MCF 10A (cell line): ENCODE measurements at places on chromosomes 13 and 19.

- DNase-seq: no peak
Measured at GRCh38 chr13:68174893-68175292, 944.8 kb upstream of the PCDH9 start.

- DNase-seq: no peak
Measured at GRCh38 chr13:38535261-38535660, 151.6 kb upstream of the FREM2 start.

- DNase-seq: no peak
Measured at GRCh38 chr19:12064590-12065538, at the start of gene ZNF844. TSS of gene ZNF844 (plus strand) at chr19:12064731. CDS start at chr19:12064874, 143 bp downstream.

- peak; percentile 8 for DNase-seq
Measured at GRCh38 chr13:49421391-49421790, 22.5 kb downstream of the CAB39L start.

DNA sequence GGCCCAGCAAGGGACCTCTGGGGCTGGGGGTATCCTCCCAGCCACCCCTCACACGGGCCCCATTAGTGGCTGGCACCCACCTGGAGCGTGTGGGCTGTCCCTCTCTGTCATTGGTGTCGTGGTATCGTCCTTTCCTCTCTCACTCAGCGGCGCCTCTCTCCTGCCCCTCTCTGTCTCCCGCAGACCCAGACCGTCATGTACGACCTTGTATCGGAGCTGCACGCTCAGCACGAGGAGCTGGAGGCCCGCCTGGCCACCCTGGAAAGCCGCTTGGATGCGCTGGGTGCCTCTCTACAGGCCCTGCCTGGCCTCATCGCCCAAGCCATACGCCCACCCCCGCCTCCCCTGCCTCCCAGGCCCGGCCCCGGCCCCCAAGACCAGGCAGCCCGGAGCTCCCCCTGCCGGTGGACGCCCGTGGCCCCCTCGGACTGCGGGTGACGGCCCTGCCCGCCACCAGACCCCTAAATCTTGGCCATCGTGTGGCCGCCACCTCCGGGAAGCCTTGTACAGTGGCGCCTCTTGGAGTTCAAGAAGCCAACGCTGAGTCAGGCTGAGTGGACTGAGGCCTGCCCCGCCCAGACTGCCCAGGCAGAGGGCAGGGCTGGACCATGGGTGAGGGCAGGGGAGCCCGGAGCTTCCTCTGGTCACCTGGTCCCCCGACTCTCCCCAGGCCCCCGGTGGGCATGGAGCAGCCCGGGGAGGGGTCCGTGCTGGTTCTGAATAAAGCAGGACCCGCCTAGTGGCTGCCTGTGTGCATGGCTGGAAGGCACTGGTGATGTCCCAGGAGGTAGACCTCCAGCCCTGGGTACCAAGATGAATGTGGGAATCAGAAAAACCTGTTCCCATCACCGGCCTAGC, 9.8 kb upstream of the ARRDC2 start:
- peak; percentile 44 for DNase-seq

DNA sequence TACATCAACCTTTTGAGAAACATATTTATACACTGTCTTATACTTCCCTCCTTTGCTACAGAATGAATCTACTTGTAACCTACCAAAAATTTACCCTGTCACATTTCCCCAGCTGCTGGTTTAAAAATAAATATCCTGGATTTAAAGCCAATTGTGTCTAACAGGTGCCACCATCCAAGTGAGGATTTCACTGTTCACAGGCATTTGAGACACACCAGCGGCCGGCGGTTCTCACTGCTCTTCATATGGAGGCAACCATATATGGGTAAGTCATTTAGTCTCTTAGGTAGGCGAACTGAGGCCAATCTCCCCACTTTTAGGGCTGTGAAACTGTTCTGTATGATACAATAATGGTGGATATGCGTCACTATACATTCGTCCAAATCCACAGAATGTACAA, 26.2 kb downstream of the SLC25A30 start:
- no peak for DNase-seq

DNA sequence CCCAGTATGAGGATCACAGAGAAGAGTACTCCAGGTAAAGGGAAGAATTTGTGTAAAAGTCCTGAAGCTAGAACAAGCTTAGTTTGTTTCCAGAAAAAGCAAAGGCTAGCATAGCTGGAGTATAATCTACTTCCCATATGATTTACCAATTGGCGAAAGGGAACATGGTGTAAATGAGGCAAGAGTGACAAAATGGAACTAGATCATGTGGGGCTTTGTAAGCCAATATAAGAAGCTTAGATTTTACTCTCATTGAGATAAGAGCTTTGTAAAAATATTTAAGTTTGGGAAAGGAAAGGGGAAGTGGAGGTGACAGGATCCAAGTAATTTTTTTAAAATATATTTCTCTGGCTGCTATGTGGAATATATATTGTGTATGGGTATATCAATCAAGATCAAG, 234.9 kb downstream of the KCTD12 start:
- DNase-seq: no peak

DNA sequence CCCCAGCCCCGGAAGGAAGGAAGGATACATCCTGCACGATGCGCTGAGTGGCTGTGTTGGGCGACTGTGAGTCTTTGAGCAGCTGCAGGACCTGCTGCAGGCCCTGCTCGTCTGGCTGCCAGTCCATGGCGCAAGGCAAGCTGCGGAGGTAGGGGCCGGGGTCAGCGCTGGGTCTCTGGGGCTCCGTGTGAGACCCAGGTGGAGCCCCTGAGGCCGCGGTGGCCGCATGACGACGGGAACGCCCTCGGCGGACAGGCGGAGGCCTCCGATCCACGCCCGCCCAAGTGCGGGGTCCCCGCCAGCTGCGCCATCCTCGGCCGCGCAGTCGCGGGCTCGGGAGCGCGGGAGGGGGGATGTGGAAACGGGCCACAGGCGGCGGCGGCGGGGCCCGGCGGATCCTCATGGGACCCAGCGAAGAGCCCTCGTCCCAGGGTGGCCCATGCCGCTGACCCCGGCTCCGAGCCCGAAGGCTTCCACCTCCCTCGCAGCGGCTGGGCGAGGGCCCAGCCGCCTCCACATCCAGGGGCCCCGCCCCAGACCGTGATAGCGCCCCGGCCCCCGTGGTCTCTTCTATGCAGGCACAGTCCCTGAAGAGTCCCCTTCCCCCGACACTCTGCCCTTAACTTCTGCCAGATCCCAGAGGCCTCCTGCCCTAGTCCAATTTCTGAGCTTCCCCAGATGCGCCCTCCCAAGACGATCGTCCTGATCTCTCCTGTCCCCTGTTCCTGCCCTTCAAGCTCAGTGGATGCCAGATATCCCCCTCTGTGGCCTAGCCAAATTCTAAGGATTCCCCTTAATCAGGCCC, 2.7 kb downstream of the TNPO2 start:
- DNase-seq: peak; percentile 27

- peak; percentile 67 for DNase-seq
Measured at GRCh38 chr19:43779820-43780219, 953 bp downstream of the KCNN4 start.

GRCh38 chr13:74839656-74840055, 642.3 kb downstream of the TBC1D4 start:
- peak; percentile 17 for DNase-seq

- no peak for DNase-seq
Measured at GRCh38 chr13:113147206-113147605, 11.2 kb upstream of the PROZ start.

DNA sequence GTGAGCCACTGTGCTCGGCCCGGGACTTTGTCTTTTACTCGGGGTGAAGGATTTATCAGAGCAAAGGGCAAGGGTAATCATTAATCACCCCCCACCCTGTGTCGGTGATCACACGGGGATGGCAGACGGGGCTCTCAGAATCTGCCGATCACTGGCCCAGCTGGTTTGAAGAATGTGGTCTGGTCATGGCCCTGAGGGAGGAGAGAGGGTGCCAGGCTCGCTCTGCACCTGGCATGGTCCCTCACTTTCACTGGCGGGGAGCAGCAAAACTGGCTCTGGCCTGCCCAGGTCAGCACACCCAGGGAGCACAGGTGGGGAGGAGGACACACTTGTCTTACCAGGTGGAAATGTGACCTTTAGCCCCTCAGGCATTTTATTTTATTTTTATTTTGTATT, 10.2 kb downstream of the REEP6 start:
- DNase-seq: no peak

GRCh38 chr13:105598529-105598928, 936.9 kb downstream of the EFNB2 start:
- no peak for DNase-seq

GRCh38 chr13:94176561-94176960, 302.9 kb downstream of the DCT start:
- no peak for DNase-seq

GRCh38 chr13:81957121-81957520, 1616.2 kb upstream of the SPRY2 start:
- no peak for DNase-seq

DNA sequence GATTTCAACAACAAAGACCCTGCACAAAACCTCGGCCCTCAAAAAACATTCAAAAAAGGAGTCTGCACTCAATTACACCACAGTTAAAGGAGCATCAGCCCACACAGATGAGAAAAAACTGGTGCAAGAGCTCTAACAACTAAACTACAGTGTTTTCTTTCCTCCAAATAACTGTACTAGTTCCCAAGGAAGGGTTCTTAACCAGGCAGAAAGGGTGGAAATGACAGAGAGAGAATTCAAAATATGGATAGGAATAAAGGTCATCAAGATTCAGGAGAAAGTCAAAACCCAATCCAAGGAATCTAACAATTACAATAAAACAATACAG, 176.4 kb upstream of the TRPC4 start:
- no peak for DNase-seq

DNA sequence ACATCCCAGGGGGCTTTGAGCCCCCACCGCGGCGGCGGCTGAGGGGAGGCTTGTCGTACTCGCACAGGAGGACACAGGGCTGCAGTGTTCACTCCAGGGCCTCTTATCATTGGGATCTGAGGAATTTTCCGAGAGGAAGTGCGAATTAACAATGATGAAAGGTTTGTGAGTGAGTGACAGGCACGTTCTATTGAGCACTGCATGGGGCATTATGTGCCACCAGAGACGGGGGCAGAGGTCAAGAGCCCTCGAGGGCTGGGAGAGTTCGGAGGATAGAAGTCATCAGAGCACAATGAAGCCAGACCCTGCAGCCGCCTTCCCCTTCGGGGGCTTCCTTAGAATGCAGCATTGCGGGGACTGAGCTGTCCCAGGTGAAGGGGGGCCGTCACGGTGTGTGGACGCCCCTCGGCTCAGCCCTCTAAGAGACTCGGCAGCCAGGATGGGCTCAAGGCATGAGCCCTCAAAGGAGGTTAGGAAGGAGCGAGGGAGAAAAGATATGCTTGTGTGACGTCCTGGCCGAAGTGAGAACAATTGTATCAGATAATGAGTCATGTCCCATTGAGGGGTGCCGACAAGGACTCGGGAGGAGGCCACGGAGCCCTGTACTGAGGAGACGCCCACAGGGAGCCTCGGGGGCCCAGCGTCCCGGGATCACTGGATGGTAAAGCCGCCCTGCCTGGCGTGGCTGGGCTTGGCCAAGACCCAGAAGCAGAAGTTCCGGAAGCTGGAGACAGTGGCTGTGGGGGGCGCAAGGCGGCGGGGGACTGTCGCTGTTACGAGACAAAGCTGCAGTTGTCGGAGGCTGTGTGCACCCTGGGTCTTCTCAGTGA, 53.9 kb downstream of the MCF2L start:
- DNase-seq: no peak

GRCh38 chr19:7554565-7554964, 19.0 kb downstream of the PNPLA6 start:
- DNase-seq: no peak

- no peak for DNase-seq
Measured at GRCh38 chr13:80140685-80141084, 200.2 kb downstream of the SPRY2 start.

GRCh38 chr13:95256091-95256490, 45.2 kb downstream of the ABCC4 start:
- DNase-seq: peak; percentile 89

- DNase-seq: no peak
Measured at GRCh38 chr19:7505288-7505681, 10.6 kb upstream of the ZNF358 start.

DNA sequence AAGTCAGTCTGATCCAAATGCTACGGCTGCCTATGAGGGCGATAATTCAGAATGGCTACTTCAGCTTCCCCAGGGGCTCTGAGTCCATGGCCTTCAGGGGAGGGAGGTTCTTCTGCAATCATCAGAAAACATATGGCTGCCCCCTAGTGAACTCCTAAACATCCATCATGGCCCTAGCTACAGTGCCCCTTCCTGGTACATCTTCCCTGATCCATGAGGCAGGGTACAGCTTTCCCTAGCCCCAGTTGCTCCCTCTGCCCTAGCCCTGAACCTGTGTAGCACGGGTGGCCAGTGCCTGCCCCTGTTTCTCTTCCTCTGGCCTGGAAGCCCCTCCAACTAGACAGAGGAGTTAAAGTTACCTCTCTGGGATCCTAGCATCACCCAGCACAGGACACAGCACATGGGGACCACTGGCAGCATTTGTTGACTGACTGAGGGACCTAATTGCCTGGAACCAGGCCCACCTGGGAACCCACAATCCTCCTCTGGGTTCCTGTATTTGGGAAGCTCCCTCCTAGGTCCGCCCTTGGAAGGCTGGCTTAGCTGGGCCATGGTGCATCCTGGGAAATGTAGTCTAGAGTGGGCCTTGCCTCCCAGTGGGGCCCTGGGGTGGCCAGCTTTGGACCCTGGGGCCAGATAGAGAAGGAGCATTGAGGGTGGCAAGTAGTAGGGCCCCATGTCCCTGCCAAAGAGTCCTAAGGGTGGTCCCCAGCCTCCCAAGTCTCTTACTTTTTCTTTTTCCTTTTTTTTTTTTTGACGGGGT, 17.7 kb upstream of the SEMA6B start:
- DNase-seq: peak; percentile 55

GRCh38 chr13:42880056-42880605, 98.7 kb downstream of the FAM216B start:
- no peak for DNase-seq

DNA sequence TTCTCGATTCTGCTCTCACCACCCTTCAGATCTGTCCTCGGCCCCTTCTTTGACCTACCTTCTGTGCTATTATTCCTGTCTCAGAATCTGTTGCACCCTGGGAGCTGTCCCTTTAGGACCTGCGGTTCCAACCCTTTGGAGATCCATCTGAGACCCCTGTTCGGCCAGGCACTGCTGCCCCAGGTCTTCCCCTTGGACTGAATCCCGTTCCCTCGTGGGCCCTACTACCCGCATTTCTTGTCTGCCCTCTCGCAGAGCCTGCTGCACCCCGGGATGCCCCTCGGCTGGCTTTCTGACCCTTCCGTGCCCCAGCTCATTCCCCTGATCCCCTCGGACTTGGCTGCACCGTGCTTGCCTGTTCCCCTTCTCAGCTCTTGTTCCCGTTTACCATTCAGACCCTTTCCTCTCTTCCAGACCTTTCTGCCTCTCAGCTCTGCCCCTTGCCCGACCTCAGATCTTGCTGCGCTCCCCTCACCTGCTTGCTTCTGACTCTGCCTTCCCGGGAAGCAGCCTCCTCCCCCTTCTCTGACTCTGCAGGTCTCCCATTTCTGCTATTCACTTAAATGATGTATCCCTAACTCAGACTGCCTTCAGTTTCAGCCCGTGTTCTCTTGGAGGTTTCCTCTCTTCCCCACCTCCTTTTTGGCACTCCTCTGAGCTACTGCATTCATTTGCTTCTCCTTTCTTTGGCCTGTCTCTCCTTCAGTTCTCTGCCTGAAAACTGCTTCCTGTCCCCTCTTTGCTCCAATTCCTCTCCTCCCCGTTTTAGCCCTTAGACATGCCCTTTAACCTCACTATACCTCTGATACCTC, 1.1 kb downstream of the ARHGAP35 start:
- DNase-seq: peak; percentile 46

- DNase-seq: no peak
Measured at GRCh38 chr13:31328549-31329235, 128.9 kb downstream of the B3GLCT start.
